ENCODE measurements at places on chromosomes 7 and 10. TPM values are rescaled to one million over a fixed set of nuclear protein-coding genes. Genes with fewer than 3 reads are reported as not detected.

GRCh38 chr7:17963281-17963680 lies 23.0 kb upstream of the SNX13 start:
- no peak overlapping the region for H3K27ac ChIP-seq
- no peak for DNase-seq
- H3K36me3 ChIP-seq: no peaks in the 10 kb centered on the region
- H3K27me3 ChIP-seq: peaks cover 12% of the 10 kb centered on the region

GRCh38 chr7:149733924-149734790 lies 39.2 kb downstream of the ZNF467 start:
- H3K4me1 ChIP-seq: no peaks in the 10 kb centered on the region
- no peak overlapping the region for H3K4me3 ChIP-seq
- no peak overlapping the region for H3K27ac ChIP-seq
- no peak for DNase-seq

DNA sequence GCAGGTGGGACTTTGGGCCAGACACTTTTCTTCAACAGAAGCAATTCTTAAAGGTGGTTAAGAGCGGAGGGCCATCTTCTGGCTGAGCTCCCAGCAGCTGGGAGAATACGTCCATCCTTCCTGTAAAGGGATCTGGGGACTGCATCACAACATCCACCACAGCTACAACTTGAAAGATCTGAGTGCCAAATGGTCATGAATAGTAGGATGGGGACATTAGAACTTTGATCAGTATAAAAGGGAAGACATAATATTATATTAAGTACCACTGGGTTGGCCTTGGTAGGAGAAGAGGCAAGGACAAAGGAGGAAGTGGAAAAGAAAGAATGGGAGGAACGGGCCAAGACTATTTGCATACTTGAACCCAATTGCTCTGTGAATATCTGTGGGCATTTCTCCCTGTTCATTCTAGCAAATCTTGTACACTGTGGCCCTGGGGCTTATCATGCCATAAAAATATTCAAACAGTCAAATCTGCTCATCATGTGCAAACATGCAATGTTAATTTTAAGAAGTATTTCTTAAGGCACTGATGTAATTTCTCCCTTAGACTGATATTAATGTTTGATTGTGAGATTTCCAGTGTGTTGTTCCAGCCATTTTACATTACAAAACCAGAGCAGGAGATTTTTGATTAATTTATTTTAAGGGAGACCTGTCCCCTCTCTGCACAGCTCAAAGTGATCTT lies 65.5 kb upstream of the CREB5 start:
- H3K27ac ChIP-seq: no peak overlapping the region
- H3K36me3 ChIP-seq: no peaks in the 10 kb centered on the region
- H3K4me1 ChIP-seq: no peaks in the 10 kb centered on the region
- peaks cover 5% of the 10 kb centered on the region for H3K27me3 ChIP-seq
- H3K4me3 ChIP-seq: no peak overlapping the region
- no peak for DNase-seq

- no peak overlapping the region for H3K27ac ChIP-seq
- no peaks in the 10 kb centered on the region for H3K4me1 ChIP-seq
- H3K4me3 ChIP-seq: no peak overlapping the region
- no peaks in the 10 kb centered on the region for H3K36me3 ChIP-seq
Measured at GRCh38 chr7:136869991-136870865, 1.8 kb downstream of the CHRM2 start.

GRCh38 chr7:23426876-23427275 lies 43.4 kb downstream of the IGF2BP3 start:
- H3K36me3 ChIP-seq: no peaks in the 10 kb centered on the region
- no peak overlapping the region for H3K27ac ChIP-seq
- peaks cover 7% of the 10 kb centered on the region for H3K4me1 ChIP-seq

- no peaks in the 10 kb centered on the region for H3K4me1 ChIP-seq
- no peak for DNase-seq
- no peak overlapping the region for H3K27ac ChIP-seq
- H3K4me3 ChIP-seq: no peak overlapping the region
Measured at GRCh38 chr7:149100821-149101220, 10.3 kb upstream of the ZNF786 start.

DNA sequence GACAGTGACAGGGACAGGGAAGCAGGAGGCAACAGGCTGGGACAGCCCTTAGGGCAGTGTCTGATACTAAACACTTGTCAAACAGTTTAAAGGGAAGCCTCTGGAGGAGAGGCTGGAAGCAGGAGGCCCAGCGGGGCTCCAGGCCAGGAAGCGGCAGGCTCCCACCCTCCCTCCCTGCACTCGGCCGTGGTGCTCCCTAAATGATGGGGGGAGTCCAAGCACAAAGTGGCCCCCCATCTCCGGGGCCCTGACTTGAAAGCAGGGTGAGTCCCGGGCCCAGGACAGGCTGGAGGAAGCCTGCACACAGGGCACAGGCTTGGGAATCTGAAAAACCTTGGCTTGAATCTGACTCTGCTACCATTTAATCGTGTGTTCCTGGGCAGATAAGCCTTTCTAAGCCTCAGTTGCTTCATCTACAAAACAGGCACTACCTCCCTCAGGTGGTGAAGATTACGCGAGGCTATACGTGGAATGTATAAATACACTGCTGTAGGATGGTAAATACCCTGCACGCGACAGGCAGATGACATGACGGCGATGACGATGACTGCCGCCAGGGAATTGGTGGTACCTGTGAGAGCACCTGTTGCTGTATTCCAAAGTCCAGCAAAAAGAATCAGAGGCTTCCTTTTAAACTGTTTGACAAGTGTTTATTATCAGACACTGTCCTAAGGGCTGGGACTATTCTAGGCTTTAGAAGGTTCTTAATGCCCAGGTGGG lies 34.1 kb downstream of the GBX1 start:
- no peaks in the 10 kb centered on the region for H3K4me1 ChIP-seq
- no peak for DNase-seq
- H3K36me3 ChIP-seq: no peaks in the 10 kb centered on the region

- H3K36me3 ChIP-seq: no peaks in the 10 kb centered on the region
- no peaks in the 10 kb centered on the region for H3K27me3 ChIP-seq
- no peaks in the 10 kb centered on the region for H3K4me1 ChIP-seq
- no peak for DNase-seq
- H3K27ac ChIP-seq: no peak overlapping the region
- no peak overlapping the region for H3K4me3 ChIP-seq
Measured at GRCh38 chr10:123367195-123367594, 213.0 kb downstream of the BUB3 start.

GRCh38 chr7:102415685-102416225 lies 17.6 kb upstream of the ORAI2 start:
- H3K27me3 ChIP-seq: no peaks in the 10 kb centered on the region
- peak; percentile 68 for DNase-seq
- peaks cover 44% of the 10 kb centered on the region for H3K36me3 ChIP-seq
- H3K4me1 ChIP-seq: peaks cover 64% of the 10 kb centered on the region
- H3K27ac ChIP-seq: peak overlapping the region; percentile 96

- no peak for DNase-seq
- peaks cover 18% of the 10 kb centered on the region for H3K27me3 ChIP-seq
- no peak overlapping the region for H3K4me3 ChIP-seq
- no peak overlapping the region for H3K27ac ChIP-seq
- no peaks in the 10 kb centered on the region for H3K4me1 ChIP-seq
Measured at GRCh38 chr7:23074443-23075261, 30.9 kb upstream of the KLHL7 start.

DNA sequence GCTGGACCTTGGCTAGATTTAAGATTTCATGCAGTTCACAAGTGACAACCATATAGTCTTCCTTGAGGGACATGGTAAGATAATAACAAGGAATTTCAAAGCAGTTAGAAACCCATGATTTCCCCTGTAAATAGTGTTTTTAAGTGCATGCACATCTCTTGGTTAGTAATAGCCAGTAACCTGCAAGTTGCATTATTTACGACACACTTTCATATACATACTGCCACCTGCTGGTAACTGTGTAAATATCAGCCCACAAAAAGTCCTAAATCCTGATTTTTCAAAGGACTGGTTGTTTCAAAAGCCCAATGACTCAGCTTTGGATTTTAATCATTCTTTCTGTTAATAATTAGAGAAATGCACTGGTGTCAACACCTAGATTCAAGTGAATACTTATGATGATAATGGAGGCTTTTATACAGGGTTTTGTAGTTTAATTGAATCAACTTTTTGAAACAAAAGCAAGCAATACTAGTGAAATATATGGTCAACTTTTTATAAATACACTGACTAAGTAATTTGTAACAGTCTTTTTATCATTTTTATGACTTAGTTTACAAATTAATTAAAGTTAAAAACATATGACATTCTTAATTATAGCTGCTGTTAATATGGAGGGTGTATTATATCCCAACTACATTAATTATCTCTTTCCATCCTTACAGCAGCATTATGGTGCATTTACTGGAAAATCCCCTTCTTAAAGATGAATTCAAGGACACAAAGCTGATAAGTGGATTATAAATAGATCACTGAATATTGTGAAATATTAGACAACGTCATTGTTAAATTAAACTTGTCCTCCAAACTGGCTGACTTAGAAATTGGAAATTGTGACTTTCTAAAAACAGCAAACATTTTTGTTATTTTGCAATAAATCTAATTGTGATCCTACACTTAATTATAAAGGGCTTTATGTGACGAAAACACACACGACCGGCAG lies 367.7 kb upstream of the SEMA3D start:
- DNase-seq: no peak
- no peaks in the 10 kb centered on the region for H3K36me3 ChIP-seq
- no peak overlapping the region for H3K4me3 ChIP-seq
- H3K27ac ChIP-seq: no peak overlapping the region
- H3K4me1 ChIP-seq: no peaks in the 10 kb centered on the region
- peaks cover 1% of the 10 kb centered on the region for H3K27me3 ChIP-seq

GRCh38 chr7:99034932-99035722 lies 108.8 kb downstream of the SMURF1 start:
- H3K27ac ChIP-seq: no peak overlapping the region
- no peaks in the 10 kb centered on the region for H3K27me3 ChIP-seq
- no peaks in the 10 kb centered on the region for H3K4me1 ChIP-seq
- no peak for DNase-seq

DNA sequence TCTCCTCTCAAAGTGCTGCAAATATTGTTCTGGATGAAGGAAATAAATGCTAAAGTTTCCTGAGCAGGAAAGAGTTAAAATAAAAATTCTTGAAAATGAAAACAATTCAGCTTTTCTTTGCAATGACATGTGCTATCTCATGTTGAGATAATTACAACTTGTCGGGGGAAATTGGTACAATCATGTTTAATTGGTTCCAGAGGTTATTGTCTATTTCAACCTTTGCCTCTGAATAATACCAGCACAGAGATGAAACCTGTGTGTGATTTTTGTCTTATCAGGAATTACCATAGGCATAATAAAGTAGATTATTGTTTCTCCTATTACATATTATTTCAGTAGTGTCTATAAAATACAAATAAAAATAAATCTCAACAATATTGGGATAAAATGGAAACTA lies 305.0 kb downstream of the XPNPEP1 start:
- H3K4me3 ChIP-seq: no peak overlapping the region
- no peak overlapping the region for H3K27ac ChIP-seq

DNA sequence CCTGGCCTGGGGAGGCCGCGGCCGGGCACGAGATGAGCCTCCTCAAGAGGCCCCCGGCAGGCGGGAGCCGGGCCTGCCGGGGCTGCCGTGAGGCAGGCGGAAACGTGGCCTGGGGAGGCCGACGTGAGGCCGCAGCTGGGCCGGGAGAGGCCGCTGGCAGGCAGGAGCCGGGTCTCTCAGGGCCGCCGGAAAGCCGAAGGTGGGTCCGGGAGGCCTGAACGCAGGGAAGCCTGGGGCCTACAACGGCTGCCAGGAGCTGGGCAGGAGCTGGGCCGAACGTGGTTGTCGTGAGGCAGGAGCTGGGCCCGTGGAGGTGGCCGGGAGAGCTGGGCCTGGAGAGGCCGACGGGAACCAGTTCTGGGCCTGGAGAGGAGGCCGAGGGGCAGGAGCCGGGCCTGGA lies 171.9 kb downstream of the TPST1 start:
- H3K4me3 ChIP-seq: no peak overlapping the region
- no peak overlapping the region for H3K27ac ChIP-seq
- H3K4me1 ChIP-seq: no peaks in the 10 kb centered on the region
- DNase-seq: no peak
- no peaks in the 10 kb centered on the region for H3K27me3 ChIP-seq

GRCh38 chr7:147524726-147525250 lies 1065.8 kb upstream of the C7orf33 start:
- H3K27me3 ChIP-seq: no peaks in the 10 kb centered on the region
- no peak overlapping the region for H3K27ac ChIP-seq
- no peak overlapping the region for H3K4me3 ChIP-seq
- no peaks in the 10 kb centered on the region for H3K36me3 ChIP-seq
- H3K4me1 ChIP-seq: no peaks in the 10 kb centered on the region
- DNase-seq: no peak

DNA sequence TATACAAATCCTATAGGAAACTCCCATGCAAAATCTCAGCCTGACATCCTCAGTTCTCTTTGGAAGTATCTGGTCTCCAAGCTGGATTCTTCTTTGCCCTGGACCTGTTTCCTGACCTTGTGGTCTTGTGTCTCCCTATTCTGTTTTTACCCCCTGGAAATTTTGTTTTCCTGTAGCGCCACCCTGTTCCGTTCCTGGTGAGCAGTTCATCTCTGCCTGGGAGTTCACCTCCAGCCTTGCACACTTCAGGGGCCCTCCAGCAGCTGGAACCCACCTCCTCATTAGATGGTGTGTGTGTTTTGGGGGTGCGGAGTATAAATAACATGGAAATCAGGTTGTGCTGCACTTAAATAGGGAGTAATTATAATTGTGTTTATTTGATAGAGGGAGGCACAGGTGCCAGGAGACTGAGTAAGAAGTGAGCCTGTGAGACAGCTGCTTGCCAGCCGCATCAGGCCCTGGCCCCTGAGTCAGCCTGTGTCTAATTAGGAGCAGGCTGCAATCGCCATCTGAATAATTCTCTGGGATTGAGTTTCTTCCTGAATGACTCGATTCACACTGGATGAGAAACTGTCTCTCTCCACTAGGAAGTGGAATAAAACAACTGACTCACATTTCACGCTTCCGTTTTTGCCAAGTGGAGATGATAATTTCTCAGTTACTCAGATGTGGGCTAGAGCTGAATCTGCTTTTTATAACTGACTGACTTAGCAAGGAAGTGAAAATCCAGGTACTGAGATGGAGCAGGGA lies 69.4 kb upstream of the HECTD2 start:
- H3K27me3 ChIP-seq: peaks cover 2% of the 10 kb centered on the region
- DNase-seq: no peak
- no peaks in the 10 kb centered on the region for H3K36me3 ChIP-seq
- H3K4me1 ChIP-seq: no peaks in the 10 kb centered on the region
- H3K4me3 ChIP-seq: no peak overlapping the region

GRCh38 chr7:132500727-132501440 lies 75.4 kb downstream of the PLXNA4 start:
- H3K4me1 ChIP-seq: peaks cover 5% of the 10 kb centered on the region
- peaks cover 21% of the 10 kb centered on the region for H3K27me3 ChIP-seq
- no peak for DNase-seq
- H3K4me3 ChIP-seq: no peak overlapping the region
- no peak overlapping the region for H3K27ac ChIP-seq

CCL24 gene
- not detected for total RNA-seq

CYP26C1 gene
- total RNA-seq: not detected

GIMAP5 gene
- 53.8 TPM for total RNA-seq

FBXW4 gene
- total RNA-seq: 29.2 TPM

C10orf143 gene
- 3.6 TPM for total RNA-seq

All from activated T-helper 1 cell treated with anti-CD3 and anti-CD28 coated beads, Interleukin-12 subunit alpha, Interleukin-12 subunit beta, Interleukin-2, Interleukin-4 antibody, amounts not matched to agents 30 ng/mL and 10 ng/mL and 1 ng/mL, durations not matched to agents 14 hours and 24 hours and 36 hours (primary cell).